ENCODE measurements at places on chromosomes 5 and 9. TPM values are rescaled to one million over a fixed set of nuclear protein-coding genes. Genes with fewer than 3 reads are reported as not detected.

MAST4 gene
- total RNA-seq = 108 TPM

DNA sequence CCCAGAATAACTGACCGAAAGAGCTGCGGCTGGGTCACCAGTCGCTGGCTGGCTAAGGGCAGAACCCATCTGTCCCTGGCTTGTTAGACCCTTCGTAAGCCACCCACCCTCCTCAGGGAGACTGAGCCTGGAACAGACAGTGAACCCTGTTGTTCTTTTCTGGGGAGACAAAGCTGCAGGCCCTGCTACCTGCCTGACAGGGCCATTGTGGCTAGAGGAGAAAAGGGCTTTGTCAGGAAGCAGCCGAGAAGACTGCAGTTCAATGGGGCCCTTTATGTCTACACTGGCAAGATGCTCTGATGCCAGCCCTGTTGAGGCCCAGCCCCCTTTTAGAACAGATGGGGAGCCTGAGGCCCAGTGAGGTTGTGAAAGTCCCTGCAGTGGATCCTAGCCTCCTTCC, 3.7 kb upstream of the NIPAL4 start:
- DNase-seq = no peak

- DNase-seq = no peak
Observed at GRCh38 chr5:94815313-94816039, 197.0 kb downstream of the SLF1 start.

GRCh38 chr9:70105147-70105546, 61.5 kb downstream of the MAMDC2 start:
- no peak for DNase-seq

DNA sequence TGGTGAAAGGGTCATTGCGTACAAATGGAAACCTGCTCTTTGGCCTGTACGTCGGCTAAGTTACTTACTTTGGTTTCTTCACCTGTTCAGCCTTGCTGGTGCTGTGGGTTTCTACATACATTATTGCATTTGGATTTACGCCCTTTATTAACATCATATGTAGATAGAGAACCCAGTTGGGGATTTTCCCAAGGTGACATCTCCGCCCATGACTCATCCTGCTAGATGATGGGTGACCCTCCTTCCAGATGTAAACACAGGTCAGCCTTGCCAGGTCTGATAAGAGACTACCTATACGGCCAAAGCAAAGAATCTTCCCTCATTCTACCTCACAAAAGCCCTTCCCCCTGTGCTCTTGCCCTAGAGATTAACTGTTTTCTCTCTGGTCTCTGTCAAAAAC, 360.9 kb downstream of the KDM4C start:
- peak; percentile 10 for DNase-seq

DNA sequence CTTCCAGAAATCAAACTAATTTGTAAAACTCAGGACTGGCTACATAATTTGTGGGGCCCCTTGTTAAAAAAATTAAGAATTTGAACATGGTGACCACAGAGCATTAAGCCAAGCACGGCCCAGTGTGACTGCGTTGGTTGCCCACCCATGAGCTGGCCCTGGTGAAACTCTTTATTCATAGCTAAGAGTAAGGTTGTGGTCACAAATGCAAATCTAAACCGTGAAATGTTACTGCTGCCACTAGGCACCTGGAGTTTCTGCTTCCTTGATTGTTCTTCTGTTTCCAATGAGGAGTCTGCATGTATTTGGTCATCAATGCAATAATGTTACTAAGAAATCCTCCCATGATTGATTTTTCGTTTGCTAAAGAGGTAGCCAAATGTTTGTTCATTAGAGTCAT, 4.2 kb downstream of the GCNT1 start:
- no peak for DNase-seq

DNA sequence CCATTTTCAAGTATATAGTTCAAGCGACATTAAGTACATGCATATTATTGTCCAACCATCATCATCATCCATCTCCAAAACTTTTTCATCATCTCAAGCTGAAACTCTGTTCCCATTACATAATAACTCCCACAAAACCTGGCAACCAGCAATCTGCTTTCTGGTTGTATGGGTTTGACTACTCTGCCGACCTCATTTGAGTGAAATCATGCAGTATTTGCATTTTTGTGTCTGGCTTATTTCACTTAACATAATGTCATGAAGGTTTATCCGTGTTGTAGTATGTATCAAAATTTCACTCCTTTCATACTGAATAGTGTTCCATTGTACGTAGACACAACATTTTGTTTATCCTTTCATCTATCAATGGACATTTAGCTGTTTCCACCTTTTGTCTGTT, 74.8 kb downstream of the SGCD start:
- DNase-seq = no peak

Data from mammary epithelial cell (primary cell).